Karpas-422 (cell line): ENCODE measurements at places on chromosomes 7 and 10.
A peak's percentile ranks its signal among the peaks of the same experiment; 100 is the strongest.

- no peak for DNase-seq
These were observed 56.5 kb upstream of the EFCAB10 start for GRCh38 chr7:105637755-105638154.

DNA sequence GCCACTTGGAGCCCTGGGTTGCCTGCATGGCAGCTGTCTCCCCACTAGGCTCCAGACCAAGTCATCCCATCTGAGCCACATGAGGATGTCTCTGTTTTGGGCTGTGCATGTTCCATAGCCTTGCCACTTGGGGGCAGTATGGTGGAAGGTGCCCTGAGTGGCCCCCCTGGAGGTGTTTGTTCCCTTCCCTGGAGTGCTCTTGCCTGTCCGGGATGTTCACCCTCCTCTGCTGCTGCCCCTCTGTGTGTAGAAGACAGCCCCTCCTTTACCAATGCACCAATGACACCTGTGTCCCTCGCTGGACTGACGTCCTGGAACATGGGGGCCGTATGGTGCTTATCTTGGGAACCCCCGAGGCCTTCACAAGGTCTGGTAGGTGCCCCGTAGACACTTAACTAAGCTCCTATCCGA is 100.2 kb downstream of the ACTR3B start:
- DNase-seq: peak; percentile 68

GRCh38 chr10:6200734-6201515 is 1.8 kb upstream of the PFKFB3 start:
- peak; percentile 70 for DNase-seq

DNA sequence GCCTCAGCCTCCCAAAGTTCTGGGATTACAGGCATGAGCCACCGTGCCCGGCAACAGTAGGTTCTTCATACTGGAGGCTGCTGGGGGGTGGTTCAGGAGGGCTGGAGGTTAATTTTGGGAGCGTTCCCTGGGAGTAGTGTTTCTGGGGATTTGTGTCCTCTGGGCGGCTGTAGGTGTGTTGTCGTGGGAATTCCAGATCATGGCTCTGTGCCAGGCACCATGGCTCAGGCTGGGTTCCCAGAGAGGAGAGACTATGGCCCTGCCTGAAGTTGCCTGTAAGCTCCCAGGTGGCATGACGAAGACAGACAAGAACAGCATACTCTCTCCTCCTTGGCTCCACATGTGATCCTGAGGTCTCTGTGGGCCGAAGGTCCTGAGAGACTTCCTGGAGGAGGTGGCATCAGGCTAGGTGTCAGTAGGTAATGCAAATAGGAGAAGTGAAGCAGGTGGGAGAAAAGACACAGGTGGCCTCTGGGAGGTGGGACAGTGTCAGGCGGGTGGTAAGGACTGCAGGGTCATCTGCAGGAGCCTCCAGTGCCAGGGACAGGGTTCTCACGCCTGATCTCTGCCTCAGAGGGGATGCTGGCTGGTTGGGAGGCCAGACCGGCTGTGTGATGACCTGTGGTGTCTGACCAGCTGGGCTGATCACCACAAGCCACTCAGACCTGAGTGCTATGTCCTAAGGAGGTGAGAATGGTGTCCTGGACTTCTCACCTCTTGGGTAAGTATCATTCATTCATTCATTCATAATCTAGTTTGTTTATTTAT is 18.7 kb downstream of the CLIP2 start:
- DNase-seq: no peak

DNA sequence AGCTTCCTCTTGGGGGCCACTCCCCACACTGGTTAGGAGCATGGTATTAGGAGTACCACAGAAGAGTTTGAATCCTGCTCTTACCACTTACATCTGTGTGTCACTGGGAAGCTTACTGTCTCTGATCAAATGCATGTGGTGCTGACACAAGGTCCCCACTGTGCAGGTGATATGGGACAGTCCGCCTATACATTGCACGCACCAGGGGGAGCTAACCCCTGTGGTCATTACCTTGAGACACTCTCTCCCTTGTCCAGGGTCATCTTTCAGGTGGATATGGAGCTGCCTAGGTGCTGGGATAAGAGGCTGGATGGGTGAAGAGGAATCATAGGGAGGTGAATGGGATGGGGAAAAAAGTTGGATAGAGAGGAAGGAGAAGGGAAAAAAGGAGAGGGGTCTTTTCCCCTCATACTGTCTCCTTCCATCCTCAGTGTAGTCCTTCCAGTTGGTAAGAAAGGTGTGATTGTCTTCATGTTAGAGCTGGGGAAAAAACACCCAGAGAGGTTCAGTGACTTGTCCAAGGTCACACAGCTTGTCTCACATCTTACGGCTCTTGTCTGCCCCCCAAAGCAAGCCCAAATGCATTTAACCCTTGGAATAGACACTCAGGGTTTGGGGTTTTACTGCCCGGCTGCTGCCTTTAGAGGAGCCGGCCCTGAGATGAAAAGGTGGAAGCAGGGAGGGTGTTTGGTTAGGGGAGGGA is 125.9 kb downstream of the CDH23 start:
- no peak for DNase-seq

DNA sequence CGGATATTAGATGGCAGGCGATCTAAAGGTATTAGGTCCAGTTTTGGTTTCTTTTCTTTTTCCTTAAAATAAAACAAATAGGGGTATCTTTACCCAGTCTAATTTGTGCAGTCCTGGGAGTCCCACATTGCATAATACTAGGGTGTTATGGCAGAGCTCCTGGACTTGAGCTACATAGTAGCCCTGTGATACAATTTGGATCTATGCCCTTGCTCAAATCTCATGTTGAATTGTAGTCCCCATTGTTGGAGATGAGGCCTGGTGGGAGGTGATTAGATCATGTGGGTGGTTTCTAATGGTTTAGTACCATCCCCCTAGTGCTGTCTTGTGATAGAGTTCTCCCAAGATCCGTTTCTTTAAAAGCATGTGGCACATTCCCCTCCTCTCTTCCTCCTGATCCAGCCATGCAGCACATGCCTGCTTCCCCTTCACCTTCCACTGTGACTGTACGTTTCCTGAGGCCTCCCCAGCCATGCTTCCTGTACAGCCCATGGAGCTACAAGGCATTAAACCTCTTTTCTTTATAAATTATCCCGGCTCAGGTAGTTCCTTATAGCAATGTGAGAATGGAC is 141.9 kb downstream of the RPS24 start:
- DNase-seq: no peak

DNA sequence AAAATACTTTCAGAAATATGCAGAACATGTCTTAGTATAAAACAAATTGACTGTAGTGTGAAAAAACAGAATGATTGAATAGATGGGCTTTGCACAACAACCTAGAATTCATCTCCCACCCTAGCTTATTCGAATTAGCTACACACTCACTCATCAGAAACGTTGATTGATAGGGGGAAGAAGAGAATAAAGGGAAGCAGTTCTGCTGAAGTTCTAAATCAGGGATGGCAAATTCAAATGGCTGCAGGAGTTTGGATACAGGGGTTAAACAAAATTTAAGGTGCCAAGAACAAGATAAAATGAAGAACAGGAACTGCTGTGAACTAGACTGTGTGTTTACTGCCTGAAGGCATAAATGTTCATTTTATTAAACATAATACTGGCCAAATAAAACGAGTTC is 9.0 kb downstream of the CD36 start:
- DNase-seq: no peak
